ENCODE measurements at places on chromosomes 2 and 18. TPM values are rescaled to one million over a fixed set of nuclear protein-coding genes. Genes with fewer than 3 reads are reported as not detected.

SP110 gene
- 17.4 TPM for total RNA-seq

CEP192 gene
- 33.6 TPM for total RNA-seq

PLA2R1 gene
- 8.0 TPM for total RNA-seq

- no peak for DNase-seq
These were observed 28.5 kb upstream of the SNTG2 start for GRCh38 chr2:922185-922584.

DNA sequence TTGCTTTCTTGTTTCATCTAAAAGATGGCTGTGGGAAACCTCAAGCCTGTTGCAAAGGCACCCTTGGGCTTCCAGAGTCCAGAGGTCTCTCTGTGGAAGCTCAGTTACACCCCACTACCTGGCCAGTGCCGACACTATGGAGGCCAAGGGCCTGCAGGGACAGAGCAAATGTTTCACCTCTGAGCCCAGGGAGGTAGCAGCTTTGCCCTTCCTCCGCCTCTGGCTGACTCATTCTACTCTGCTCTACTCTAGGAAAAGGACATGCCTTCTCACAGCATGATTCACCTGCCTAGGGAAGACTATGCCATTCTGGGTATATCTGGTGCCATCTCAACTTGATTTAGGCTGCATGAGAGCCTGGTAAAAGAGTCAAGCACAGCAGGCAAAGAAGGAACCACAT lies 12.2 kb downstream of the MYOM1 start:
- DNase-seq = no peak

ZDBF2 gene
- 18.3 TPM for total RNA-seq
